ENCODE measurements at places on chromosomes 3 and 15.

GRCh38 chr15:45777781-45778180 lies 143.0 kb downstream of the SQOR start:
- DNase-seq, result no peak

DNA sequence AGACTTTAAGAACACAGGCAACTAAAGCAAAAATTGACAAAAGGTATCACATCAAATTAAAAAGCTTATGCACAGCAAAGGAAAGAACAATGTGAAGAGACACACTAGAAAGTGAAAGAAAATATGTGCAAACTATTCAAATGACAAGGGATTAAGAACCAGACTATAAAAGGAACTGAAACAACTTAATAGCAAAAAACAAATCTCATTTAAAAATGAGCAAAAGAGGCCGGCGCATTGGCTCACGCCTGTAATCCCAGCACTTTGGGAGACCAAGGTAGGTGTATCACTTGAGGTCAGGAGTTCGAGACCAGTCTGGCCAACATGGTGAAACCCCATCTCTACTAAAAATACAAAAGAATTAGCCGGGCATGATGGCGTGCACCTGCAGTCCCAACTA lies 14.4 kb downstream of the NGLY1 start:
- DNase-seq, result no peak

DNA sequence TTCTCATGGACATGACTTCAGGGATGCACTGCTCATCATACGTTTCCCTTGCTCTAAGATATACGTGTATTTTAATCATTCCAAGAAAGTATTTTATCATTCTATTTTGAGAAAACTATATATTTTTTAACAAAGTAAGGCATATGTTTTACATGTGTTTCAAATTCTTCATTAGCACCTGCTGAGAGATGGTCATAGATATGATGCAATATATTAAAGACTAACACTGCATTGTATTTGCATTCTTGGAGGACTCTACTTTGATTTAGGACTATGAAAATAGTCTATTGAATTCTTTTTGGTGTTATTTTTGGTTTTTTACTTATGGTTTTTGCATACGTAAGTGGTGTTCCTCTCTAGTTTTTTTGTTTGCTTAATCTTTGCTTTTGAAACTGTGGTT lies 54.2 kb upstream of the MTMR10 start:
- no peak for DNase-seq

DNA sequence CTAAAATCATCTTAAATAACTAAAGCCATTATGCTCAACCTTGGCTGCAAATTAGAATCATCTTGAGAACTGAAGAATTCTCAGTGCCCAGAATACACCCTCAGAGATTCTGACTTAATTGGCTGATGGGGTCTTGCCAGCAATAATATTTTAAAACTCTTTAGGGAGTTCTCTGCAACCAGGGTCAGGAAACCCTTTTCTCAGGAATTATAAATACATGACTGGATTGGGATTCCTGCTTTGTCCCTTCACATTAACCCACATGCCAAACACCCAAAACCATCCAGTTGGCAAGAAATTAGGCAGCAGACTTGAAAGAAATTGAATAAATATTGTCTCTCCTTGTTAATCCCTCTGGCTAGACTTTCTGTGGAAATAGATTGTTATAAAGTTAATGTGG lies 482.3 kb upstream of the NECTIN3 start:
- no peak for DNase-seq

DNA sequence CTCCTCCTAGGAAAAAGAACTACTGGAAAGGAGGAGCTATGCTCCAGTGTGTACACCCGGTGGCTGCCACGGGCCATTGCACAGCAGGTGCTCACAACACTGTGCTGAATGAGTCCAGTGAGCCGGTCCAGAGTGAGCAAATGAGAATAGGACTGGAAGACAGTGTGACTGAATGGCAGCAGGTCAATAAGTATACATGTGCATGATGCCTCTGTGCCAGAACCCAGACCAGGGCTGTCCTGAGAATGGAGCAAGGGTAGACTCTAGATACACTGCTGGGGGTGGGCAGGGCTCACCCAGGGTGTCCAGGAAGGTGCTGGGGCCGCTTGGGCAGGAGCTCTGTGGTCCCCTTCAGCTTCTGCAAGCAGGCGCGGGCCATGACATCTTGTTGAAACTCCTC lies 8.3 kb downstream of the POLG start:
- no peak for DNase-seq
